ENCODE measurements at places on chromosomes 2 and 18.

DNA sequence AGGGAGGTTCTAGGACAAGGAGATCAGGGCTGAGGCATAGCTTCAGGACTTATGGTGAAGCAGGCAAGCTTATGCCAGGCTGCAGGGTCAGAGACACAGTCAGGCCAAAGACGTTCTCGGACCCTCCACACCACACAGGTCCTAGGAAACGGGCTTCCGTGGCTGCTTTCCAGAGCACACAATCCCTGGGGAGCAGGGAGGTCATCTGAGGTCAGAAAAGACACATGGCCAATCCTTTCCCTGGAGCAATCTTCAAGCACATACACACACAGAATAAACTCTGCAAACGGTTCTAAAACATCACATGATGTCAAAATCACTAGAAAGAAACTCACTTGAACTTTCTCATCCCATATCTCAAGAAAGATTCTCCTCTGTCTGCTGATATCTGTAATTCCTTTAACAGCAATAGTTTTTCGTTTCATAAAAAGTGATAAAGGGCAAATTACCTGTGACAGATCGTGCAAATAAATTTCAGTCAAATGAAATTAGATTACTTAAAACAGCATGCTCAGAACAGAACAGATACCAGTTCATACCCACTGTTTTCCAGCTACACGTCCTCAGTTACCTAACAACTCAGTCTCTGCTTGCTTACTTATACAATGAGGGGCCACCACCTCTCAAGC is 63.9 kb downstream of the MBOAT2 start:
- DNase-seq, result no peak

DNA sequence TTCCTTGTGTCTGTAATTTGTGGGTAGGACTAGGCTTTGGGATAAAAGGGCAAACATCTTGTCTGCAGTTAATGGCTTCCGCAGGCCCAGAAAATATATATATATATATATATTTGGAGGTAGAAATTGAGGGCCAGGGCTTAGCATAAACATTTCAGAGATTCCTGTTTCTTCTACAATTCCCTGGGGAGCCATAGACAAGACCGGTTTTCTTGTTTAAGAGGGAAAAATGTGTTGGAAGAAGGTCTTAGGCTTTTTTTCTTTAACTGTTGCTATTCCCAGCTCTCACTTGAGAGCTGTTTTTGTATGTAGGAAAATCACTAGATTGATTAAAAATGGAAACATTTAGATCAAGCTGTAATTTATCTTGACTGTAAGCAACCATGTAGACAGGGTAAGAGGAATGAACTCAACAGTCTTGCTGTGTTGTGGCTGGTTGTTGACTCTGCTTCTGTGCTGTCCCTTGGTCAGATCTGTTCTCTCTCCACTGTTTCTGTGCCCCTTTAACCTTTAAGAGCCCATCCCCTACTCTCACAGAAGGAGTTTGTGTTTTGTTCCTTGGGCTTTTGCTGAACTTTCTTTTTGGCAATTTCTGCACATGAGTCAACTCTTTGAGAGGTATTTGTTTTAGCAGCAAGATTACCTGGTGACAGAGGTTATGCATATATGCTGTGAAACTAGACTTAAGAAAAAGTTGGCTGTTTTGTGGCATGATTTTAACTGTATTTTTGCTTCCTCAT is 58.3 kb downstream of the EFEMP1 start:
- DNase-seq, result no peak

DNA sequence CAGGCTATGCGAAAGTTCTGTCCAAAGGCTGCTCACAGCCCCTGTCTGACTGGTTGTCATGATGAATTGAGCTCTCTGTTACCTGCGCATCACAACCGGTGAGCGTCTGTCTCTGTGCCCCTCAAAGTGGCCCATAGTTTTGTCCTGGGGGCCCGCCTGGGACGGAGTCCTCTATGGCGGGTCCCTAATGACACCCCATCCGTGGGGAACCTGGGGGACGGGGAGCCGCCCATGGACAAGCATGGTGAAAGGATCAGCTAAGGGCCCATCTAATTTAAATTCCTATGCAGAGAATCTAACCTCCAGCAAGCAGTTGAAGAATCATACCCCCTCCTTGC is 473 bp downstream of the ELMOD3 start:
- no peak for DNase-seq

- DNase-seq, result no peak
Observed at GRCh38 chr2:233112329-233112728, 52.2 kb downstream of the INPP5D start.

DNA sequence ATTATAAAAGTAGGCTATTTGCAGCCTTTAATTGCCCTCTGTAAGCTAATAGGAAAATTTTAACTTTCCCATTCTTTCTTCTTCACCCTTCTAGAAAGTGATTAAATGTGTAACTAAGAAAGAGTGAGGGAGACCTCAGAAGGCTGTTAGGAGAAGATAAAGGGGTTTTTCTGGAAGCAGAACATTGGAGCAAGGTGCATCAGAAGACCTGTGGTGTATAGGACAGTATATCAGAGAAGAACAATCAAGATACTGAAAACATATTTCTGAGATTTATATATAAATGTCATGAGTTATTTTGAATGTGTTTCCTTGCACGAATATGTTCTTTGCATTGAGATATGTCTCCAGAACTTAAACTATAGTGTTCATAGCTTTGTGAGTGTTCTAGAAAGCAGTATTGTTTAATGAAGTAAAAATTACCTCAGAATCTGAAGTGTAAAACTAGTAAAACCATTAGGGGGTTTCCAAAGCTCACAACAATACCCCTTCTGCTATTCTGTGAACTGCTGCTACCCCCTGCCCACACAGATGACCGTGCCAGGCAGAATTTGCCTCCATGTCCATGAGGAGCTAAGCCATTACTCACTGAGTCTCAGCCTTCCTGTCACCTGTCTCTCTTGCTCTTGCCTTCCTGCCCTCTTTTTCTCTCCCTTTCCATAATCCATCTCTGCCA is 537.9 kb downstream of the EPHA4 start:
- DNase-seq, result no peak

GRCh38 chr18:77110936-77111335 is 21.6 kb downstream of the MBP start:
- no peak for DNase-seq

DNA sequence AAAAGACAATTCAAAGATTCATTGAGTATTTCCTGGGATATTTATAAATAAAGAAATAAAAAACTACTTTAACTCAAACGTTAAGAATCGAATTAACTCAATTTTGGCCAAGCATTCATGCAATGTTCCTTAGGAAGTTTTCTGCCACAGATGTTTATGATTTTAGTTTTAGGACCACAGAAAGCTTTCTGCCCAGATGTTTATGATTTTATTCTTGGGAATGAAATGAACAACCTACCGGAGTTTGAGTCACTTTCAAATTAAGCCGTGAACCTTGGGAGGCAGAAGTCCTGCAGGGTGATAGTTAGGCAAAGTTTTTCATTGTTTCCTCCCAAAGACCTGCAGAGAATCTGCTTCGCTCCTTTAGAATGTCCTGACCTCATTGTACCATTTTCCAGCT is 34.7 kb upstream of the MBP start:
- DNase-seq, result no peak

DNA sequence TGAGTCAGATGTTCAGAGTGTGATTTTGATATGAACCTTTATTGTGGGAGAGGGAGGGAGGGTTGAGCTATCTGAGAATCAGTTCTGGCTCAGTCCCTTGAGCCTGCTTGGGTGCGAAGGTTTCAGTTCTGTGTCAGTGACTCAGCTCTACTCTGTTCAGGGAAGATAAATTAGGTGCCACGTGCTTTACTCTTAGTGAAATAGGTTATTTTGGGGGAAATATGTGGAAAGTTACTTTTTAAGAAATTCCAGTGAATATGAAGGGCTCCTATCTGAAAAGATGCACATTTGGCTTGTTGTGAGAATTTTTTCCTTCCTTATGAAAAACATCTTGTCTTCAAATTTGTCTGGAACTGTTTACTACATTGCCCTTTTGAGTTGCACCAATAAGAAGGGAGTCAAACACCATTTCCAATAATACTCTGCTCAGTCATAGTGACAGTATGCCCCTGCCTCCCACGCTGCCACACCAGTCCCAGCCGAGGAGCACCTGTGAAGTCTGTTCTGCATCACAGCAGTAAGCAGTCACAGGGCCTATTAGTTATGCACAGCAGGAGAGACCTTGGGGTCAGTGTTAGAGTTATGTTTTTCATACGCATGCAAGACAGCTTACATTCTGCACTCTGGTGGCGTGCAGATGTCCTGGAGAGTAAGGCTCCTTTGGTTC is 32.8 kb upstream of the DNAH7 start:
- peak; percentile 22 for DNase-seq

DNA sequence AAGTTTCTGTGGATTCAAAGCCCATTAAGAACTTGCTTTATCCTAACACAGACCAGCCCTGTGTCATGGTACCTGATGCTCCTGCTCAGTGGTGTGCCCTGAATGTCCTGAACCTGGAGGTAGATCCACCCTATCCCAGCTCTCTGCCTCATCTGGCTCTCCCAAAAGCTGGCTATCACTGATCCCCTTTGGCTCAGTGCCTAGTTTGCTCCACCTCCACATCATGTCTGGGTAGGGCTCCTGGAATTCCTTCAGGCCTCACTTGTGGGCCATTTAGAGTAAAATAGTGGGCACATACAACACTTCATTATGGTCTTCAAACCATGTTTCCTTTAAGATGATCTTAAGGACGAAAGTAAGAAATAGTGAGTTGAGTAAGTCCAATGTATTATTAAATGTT is 4.8 kb upstream of the ABCB11 start:
- no peak for DNase-seq

- DNase-seq, result no peak
Observed at GRCh38 chr2:75820693-75821092, 110.0 kb upstream of the GCFC2 start.

DNA sequence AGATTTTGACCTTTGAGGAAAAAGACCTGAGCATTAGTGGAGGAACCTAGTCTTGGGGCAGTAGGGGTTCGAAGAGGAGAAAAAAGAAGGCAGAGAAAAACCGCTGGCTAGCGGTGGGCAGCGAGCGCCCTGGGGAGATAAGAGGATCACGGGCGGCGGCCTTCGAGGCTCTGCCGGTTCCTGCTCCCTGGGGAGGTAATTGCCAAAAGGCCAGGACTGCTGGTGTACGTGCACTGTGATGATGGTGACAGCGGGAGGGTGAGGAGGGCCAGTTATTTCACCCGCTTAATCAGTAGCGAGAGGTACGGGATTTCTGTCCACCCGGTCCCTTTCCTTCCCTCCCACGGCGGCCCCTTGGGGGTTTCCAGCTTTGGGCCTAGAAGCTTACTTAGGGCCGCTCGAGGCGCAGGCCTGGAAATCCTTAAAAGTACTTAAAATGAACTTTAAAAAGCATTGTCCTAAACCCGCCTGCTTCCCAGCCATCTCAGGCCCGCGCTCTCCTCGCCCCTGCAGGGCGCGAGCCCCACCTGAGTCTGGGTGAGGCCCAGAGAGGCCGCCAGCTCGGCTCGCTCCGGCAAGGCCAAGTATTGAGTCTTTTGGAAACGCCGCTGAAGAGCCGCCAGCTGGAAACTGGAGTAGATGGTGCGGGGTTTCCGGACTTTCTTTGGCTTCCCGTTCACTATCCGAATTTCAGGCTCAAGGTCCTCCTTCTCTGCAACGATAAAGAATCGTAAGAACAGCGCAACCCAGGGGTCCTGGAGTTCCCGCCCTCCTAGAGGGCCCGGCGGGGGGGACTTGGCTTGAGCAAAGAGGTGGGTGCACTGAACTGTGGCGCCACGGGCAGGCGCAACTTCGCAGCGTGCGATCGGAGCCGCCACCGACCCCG is 1.5 kb downstream of the DLX2 start:
- DNase-seq, result no peak

DNA sequence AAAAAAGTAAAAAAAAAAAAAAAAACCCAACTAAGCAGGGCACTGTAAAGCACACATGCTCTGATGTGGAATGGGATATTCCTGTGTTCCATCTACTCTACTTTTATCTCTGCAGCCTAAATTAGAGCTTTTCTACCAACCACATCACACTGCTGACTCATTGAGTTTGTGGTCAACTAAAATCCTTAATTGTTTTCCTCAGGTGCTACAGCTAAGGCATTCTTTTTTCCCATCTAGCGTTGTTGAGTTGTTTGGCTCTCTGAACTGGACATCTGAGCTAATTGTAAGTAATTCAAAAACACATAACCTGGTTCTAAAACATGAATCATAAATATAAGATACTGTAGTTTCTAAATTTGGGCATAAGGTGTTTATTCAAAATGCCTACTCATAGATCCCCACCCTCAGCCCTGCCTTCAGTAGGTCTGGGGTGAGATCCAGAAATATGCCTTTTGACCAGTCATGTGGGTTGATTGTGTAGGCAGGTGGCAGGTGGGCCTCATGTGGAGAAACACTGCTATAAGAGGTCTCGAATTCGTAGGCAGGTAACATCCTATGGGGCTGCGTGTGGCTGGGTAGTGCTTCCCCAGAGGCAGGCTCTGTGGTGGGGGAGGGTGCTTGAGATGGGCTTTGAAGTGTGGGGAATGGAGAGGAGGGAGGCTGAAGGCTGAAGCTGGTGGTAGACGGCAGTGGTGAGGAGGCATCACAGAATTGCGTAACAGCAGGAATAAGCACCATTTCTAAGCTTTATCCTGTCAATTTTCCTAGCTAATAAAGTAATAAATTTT is 27.2 kb downstream of the ANKRD29 start:
- no peak for DNase-seq

DNA sequence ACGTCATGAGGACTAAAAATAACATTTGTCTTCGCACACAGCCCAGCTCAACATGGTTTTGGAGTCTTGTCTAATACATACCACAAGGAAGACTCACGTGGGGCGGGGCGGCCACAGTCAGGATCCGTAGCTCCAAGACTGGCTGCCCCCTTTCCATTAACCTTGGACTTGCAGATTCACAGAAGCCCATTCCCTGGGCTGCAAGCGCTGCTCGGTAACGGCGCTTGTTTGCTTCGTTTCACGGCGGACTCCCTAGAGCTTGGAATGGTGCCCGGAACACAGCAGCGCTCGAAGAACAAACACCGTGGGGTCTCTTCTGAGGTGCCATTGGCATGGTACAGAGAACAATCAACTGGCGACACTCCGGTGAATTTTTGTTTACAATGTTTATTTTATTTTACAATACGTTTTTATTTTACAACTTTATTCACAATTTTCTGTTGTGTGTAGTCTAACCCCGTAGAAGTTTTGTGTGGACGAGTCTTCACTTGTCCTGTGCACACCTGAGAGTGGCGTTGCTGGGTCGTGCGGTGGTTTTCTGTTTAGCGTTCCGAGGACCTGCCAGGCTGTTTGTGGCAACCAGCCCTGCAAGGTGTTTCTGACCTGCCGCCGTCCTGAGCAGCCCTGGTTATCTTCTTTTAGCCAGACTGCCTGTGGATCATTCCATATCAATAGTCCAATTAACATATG is 126.5 kb downstream of the GALR1 start:
- no peak for DNase-seq

All from CD4-positive, alpha-beta T cell treated with Interleukin-2 at 100 ng/mL for 4 hours (primary cell).